NCI-H187 treated with DMSO at 0.1 percent for 48 hours (cell line): ENCODE measurements at places on chromosomes 4 and X.
A peak's percentile ranks its signal among the peaks of the same experiment; 100 is the strongest.

DNA sequence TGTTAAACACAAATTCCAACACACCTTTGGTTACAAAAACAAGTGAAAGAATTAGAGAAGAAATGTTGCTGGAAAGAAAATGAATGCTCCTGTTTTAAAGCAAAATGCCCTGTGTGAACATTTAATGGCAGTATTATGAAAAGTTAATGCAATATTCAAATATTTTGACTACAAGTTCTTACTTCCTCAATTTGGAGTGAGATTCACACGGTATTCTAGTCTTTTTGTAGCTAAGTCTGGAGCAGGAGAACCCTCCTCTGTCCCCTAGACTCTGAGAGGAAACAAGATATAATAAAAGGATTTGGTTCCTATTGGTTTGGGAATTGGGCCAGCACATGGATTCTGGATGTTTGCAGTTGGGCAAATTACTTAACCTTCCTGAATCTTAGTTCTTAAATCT is 12.7 kb downstream of the MAD2L1 start:
- DNase-seq: no peak

DNA sequence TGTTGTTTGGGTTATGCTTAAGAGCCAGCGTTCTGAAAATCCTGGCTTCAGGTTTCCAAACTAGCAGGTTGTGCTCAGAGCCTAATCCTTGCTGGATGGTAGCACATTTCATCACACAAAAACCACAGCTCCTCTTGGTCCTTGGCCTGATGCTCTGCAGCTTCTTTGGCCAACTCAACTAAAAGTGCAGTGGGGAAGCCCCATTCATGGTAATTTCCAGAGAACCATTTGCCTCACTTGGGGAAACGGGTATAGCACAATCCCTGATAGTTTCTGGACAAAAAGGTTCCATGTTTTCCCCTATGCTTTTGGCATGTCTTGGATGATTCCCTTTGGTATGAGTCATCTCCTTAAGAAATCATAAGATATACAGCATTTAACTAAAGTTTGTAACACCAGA is 78.7 kb downstream of the SYNPO2 start:
- DNase-seq: no peak

DNA sequence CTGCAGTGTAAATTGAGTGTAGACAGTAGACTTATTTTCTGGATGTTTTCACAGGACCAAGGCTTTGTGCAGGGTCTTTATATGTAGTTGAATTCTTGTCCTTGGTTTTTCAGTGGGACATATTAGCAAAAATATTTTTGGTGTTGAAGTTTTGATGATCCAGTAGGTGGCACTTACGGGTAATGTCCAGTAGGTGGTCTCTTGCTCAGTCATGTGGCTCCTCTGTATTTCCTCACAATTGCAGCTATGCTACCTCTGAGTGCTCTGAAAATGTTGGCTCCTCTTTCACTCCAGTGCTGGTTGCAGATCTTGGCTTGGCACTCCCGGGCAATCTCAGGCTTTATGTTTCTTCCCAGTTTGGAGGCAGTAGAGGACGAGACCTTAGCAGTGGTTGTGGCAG is 419.8 kb upstream of the AMOT start:
- DNase-seq: no peak

DNA sequence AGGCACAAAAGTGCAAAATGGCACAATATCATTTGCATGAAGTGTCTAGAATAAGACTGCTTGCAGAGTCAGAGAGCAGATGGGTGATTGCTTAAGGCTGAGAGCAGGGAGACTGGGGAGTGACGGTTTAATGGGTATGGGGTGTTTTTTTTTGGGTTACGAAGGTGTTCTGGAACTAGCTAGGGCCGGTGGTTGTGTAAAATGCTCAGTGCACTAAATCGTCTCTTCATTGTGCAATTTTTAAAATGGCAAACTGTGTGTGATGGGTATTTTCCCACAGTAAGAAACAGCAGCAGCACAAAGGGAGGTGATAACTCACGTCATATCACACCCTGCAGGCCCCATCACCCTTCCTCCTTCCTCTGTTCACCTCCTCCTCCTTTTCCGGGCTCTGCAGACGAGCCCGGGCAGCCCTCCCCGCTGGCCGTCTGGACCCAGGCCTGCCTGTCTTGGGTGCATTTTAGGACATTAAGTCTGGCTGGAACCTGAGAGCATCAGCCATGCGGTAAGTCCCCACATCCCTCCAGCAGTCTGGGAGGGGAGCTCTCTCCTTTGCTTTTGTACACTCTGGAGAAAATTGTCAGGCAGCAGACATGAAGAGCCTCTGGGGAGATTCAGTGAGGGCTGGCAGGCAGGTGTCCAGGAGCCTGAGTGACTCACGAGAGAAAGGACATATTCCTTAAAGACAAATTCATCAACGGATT is 42.7 kb downstream of the ASMT start:
- DNase-seq: peak; percentile 39

- DNase-seq: no peak
Observed at GRCh38 chr4:57103051-57103450, 7.1 kb downstream of the IGFBP7 start.

- DNase-seq: no peak
Observed at GRCh38 chr4:120921456-120922380, 808 bp downstream of the PRDM5 start.

DNA sequence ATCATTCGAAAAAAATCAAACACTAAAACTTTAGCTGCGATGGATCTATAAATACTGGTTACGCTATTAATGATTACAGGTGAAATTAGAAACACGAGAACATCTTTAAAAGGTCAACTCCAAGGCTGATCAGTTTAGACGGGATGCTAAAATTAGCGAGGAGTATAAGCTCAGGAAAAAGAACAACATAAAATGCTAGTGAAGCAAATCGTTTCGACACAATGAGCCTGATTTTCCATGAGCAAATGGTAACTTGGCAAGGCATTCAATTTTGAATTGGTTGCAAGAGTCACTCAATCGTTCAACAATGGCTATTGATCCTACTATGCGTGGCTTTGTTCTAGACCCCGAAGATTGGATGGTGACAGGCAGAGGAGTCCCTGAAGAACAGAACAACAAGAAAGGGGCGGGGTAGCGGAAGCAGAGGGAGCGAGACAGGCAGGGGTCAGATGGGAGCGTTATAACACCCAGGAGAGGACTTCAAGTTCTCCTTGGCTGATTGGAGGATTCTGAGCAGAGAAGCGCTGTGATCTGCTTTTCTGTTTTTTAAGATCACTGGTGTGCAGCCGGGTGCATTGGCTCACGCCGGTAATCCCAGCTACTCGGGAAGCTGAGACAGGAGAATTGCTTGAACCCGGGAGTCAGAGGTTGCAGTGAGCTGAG is 146.5 kb downstream of the RBM47 start:
- DNase-seq: no peak
